ENCODE measurements at places on chromosomes 13 and 19. TPM values are rescaled to one million over a fixed set of nuclear protein-coding genes. Genes with fewer than 3 reads are reported as not detected.

The ZNF709 gene
- 0.84 TPM for polyA plus RNA-seq

The STARD13 gene
- polyA plus RNA-seq = 10.5 TPM

The CAMSAP3 gene
- polyA plus RNA-seq = 0.16 TPM

The DKKL1 gene
- not detected for polyA plus RNA-seq

The SHISA2 gene
- polyA plus RNA-seq = not detected

The TEAD2 gene
- polyA plus RNA-seq = 0.14 TPM

The PCSK4 gene
- 0.57 TPM for polyA plus RNA-seq

The OR7D2 gene
- polyA plus RNA-seq = not detected

The ZNF93 gene
- polyA plus RNA-seq = 2.1 TPM

The ZNF557 gene
- 10.0 TPM for polyA plus RNA-seq

The NXNL1 gene
- not detected for polyA plus RNA-seq

The KIR3DL1 gene
- polyA plus RNA-seq = not detected

The GJA3 gene
- polyA plus RNA-seq = not detected

The SYCN gene
- polyA plus RNA-seq = not detected

The KLK4 gene
- polyA plus RNA-seq = not detected

The GDF15 gene
- 3.2 TPM for polyA plus RNA-seq

The NDUFA11 gene
- polyA plus RNA-seq = 600 TPM

The NTF4 gene
- polyA plus RNA-seq = not detected

The ZNF543 gene
- 3.7 TPM for polyA plus RNA-seq

The SMIM44 gene
- polyA plus RNA-seq = not detected

The ARHGAP35 gene
- polyA plus RNA-seq = 5.1 TPM

The SLITRK6 gene
- not detected for polyA plus RNA-seq

The COL4A2 gene
- 1.1 TPM for polyA plus RNA-seq

The SIGLEC11 gene
- polyA plus RNA-seq = not detected

The C2CD4C gene
- not detected for polyA plus RNA-seq

The LHFPL6 gene
- 0.68 TPM for polyA plus RNA-seq

The BRSK1 gene
- not detected for polyA plus RNA-seq

The GAPDHS gene
- not detected for polyA plus RNA-seq

The ACER1 gene
- not detected for polyA plus RNA-seq

The DUXA gene
- polyA plus RNA-seq = not detected

The TEX29 gene
- polyA plus RNA-seq = not detected

The WDR87 gene
- not detected for polyA plus RNA-seq

The IL11 gene
- polyA plus RNA-seq = not detected

The OVOL3 gene
- 0.24 TPM for polyA plus RNA-seq

The ADPRHL1 gene
- polyA plus RNA-seq = 1.1 TPM

The CGB3 gene
- not detected for polyA plus RNA-seq

The ZNF442 gene
- 0.24 TPM for polyA plus RNA-seq

The CYP4F8 gene
- polyA plus RNA-seq = not detected

The SBNO2 gene
- polyA plus RNA-seq = 4.2 TPM

The CYP2F1 gene
- polyA plus RNA-seq = not detected

The DENND1C gene
- 45.3 TPM for polyA plus RNA-seq

The ZFP36 gene
- 43.7 TPM for polyA plus RNA-seq

The DLL3 gene
- polyA plus RNA-seq = 1.4 TPM

The ZNF548 gene
- polyA plus RNA-seq = 8.4 TPM

The SPACA4 gene
- polyA plus RNA-seq = not detected

The RFXAP gene
- 7.7 TPM for polyA plus RNA-seq

The ACTMAP gene
- 16.8 TPM for polyA plus RNA-seq

The IGFLR1 gene
- polyA plus RNA-seq = 36.4 TPM

The EDNRB gene
- 0.13 TPM for polyA plus RNA-seq

The ERICH6B gene
- 0.33 TPM for polyA plus RNA-seq

The GTF3A gene
- polyA plus RNA-seq = 536 TPM

The KLF1 gene
- 0.13 TPM for polyA plus RNA-seq

The IFI30 gene
- polyA plus RNA-seq = 445 TPM

The ANGPTL4 gene
- polyA plus RNA-seq = not detected

The CEACAM20 gene
- not detected for polyA plus RNA-seq

The HSD11B1L gene
- polyA plus RNA-seq = 1.8 TPM

The KLK10 gene
- polyA plus RNA-seq = not detected

The PGLYRP1 gene
- polyA plus RNA-seq = not detected

The ZNF554 gene
- polyA plus RNA-seq = 1.1 TPM

Data from GM12878 (cell line).